ENCODE measurements at places on chromosomes 6 and 20.

- DNase-seq, result no peak
Measured at GRCh38 chr6:106536357-106536756, 92.9 kb downstream of the RTN4IP1 start.

- no peak for DNase-seq
Measured at GRCh38 chr20:33578510-33578909, 83.6 kb upstream of the C20orf144 start.

DNA sequence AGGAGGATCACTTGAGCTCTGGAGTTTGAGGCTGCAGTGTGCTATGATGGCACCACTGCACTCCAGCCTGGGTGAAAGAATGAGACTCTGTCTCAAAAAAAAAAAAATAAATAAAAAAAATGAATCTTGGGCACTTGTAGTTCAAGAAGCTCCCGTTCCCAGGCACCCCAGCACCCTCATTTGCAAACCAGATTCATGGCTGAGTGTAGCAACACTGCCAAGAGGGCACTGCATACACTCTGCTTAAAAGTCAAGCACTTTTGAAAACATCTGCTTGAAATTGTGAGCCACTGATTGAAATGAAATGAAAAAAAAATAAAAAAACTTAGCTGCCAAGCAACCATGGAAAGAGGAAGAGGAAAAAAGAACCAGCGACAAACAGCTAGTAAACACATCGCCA, 124.7 kb upstream of the SASH1 start:
- DNase-seq, result no peak

DNA sequence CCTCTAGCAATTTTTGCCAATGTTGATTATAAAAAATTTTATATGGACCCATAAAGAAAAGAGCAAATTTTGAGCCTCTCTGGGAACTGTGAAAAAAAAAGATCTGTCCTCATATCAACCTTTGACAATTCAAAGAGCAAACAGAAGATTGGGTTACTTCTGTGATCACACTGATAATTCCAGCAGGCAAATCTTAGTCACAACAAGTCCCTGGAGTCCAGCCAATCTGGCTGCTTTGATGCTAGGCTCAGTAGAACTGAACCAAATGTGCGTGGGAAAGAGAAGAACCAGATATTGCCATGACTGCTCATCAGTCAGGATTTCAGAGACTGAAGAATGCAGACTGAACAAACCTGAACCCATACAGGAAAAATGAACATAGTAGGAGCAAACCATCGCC, 438.4 kb upstream of the FLRT3 start:
- no peak for DNase-seq

DNA sequence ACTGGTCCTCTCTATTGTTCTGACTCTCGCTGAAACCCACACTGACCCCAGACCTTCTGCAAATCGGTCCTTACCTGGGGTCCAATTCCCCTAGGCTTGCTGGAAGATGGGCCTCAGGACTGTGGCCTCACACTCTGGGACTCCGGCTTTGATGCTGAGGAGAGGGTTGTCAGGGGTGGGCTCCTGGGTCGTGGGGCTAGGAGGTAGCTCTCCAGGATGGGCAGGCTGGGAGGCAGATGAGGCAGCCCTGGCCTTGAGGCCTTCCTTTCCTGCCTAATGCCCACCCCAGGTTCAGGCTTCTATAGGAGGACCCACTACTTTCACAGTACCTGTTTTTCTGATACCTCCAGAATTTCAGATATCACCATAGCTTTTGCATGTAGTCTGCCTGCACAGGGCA, 21.4 kb downstream of the HLA-F start:
- DNase-seq, result no peak

DNA sequence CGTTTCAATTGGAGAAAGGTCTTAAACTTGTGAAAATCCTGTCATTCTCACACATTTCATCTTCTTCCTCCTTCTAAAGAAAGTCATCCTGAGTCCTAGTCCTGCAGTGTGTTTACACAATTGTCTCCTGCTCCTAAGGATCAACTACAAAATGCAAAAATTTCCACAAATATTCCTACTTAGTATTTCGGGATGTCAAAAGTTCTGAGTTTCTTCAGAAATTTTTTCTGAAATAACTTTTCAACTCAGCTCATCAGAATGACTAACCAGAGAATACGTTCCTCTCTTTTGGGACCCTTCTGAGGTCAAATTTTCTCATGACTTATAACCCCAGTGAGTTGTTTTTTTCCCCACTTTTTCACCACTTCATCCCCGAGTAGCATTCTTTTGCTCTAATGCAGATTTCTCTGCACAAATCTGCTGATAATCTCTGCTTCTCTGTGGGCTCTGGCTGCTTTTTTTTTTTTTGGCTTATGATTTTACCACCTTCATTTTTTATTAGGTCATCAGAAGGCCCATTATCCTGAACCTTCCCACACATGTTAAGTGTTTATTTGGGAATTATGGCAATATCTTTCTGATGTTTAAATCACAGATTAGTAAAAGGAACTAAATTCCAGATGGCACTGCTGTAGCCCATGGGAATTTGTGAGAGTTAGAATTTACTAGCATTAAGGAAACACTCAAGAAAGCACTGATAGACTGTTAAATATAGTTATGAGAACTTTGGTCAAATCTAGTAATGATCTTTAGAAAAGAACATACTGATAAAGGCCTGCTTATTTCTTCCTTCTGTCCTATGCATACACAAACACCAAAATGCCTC, 41.4 kb downstream of the MAP3K5 start:
- DNase-seq, result no peak

DNA sequence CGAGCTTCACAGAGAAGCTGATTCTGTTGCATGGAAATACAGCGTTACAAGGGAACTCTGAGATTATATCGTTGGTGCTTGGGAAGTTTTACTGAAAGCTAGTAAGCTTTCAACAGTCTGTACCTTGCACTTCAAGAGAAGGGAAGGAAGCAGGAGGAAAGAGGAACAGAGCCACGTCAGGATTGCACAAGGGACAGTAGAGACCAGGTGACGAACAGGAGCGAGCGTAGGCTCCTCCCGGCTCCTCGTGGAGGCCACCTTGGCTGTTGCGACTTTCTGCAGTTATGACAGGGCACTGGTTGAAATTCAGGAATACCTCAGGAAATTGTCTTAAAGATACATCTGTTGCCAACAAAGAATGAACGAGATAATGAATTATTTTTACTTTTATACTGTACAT, 18.8 kb downstream of the RTF2 start:
- DNase-seq, result no peak

- no peak for DNase-seq
Measured at GRCh38 chr6:166663568-166663967, 36.5 kb upstream of the RPS6KA2 start.

GRCh38 chr6:94377835-94378234, 958.5 kb upstream of the EPHA7 start:
- no peak for DNase-seq

GRCh38 chr6:118101220-118101619, 194.2 kb downstream of the SLC35F1 start:
- no peak for DNase-seq

DNA sequence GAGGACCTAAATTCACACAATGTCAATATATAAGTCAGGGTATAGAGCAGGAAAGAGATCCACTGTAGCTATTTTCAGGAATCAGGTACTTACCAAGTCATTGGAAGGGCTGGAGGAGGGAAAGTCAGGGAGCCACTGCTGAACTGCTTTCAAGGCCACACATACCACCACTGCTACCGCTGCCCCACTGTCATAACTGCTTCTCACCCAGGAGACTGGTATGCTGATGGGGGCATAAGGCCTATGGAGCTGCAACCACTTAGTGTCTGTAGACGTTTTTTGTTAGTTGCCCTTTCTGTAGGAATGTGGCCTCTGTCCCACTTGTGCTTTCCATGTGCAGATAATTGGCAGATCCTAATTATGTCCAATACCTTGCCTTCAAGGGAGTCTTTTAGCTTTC, 5.4 kb downstream of the SMAP1 start:
- DNase-seq, result no peak

DNA sequence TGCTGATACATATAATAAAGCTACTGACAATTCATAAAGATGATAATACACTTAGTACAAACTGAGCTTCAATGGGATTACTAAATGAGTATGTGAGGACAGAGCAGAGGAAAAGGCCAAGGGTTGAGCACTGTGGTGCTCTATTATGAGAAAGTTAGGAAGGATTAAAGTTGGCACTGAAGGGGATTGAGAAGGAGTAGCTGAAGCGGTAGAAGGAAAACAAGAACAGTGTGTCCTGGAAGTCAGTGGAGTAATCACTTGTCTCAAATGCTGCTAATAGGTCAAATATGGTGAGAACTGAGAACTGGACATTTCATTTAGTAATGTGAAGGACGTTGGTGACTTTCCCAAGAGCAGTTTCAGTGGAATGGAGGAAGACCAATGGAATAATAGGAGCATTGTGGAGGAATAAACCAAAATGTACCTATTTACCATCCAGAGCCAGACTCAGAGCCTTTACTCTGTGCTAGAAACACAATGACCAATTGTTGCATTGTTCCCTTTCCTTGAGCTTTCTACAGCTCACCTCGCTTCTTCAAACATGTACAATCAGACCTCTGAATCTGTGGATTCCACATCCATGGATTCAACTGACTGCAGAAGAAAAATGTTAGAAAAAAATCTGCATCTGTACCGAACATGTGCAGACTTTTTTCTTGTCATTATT, 255.9 kb downstream of the LAMA2 start:
- DNase-seq, result no peak

GRCh38 chr6:170202416-170203135, 88.3 kb downstream of the DLL1 start:
- no peak for DNase-seq

DNA sequence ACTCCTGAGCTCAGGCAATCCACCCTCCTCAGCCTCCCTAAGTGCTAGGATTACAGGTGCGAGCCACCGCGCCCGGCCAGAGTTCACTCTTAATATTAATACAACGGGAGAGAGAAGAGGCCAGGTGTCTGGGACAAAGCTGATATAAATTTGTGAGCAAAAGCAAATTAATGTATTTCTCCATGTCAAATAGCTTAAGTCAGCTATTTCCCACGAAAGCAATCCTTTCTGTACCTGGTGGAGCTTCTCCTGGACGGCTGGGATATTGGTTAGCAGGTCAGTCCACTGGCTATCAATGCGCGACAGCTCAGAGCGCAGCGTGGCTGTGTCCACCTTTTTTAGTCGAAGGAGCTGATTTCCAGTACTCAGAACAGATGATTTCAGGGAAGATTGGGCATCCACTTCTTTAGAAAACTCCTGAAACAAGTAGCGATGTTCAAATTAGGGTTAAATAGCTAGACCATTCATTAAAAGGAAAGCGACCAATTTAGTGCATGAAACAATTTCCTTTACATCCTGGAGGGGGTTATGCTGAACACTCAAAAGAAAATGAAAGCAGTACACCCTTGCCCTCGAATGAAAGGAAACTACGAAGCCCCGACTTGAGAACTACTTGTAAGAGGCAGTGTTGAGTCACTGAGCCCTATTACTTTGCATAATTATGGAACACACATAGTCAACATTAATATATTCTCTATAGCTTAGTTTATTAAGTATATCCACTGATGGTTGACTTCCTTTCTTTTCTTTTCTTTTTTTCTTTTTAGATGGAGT, 403.4 kb downstream of the SYNE1 start:
- no peak for DNase-seq

- no peak for DNase-seq
Measured at GRCh38 chr20:33852626-33853506, 41.7 kb downstream of the CHMP4B start.
